ENCODE measurements at places on chromosomes 1 and 21. TPM values are rescaled to one million over a fixed set of nuclear protein-coding genes. Genes with fewer than 3 reads are reported as not detected.

LDLRAP1 gene
- 22.9 TPM for total RNA-seq

- DNase-seq: no peak
Measured at GRCh38 chr1:177897998-177898654, 71.7 kb downstream of the SEC16B start.

DNA sequence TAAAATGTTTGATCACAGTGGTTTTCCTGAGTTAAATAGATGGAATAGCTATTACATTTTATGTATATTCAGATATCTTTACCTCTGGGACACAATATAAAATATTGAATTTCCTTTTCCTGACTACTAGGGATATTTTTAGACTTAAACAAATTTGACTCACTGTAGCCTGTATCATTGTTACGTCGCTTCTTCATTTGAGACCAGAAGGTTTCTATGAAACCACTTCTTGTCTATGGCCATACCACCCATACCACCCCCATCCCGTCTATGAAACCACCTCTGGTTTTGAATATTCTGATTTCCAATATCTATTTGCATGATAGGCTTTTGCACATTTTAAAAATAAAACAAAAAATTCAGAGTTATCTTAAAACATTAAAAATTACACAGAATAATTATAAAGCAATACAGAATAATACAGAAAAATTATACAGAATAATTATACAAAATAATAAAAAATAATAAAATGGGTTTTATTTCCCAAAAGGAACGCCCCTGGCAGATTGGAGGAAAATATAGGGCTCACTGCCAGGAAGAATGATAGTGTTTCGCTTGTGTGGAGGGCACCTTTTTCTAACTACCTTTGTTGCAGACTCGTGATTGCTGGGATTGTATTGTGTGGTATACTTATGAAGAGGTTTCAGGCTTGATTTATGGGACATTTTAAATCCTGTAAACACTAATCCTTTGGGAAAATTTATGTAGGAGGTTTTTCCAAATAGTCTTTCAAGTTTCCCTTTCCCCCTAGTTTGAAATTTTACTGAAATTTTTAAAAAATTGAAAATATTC lies 4.7 kb downstream of the SPEN start:
- no peak for DNase-seq

- no peak for DNase-seq
Measured at GRCh38 chr1:2967329-2967725, 53.9 kb upstream of the ACTRT2 start.

GRCh38 chr1:32798679-32799416 lies 18.3 kb downstream of the YARS1 start:
- DNase-seq: no peak

DNA sequence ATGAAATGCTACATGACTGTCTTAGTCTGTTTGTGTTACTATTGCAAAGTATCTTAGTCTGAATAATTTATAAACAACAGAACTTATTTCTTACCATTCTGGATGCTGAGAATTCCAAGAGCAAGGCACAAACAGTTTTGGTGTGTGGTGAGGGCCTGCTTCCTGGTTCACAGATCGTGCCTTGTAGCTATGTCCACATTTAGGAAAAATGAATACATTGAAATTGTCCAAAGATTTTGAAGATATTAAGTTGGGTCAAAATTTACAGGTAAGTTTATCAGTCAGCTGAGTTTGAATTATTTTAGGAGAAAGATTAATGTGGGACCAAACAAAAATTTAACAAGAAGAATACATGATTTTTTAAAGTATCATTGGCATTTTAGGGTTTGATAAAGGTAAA lies 293.5 kb downstream of the LTN1 start:
- DNase-seq: no peak

DNA sequence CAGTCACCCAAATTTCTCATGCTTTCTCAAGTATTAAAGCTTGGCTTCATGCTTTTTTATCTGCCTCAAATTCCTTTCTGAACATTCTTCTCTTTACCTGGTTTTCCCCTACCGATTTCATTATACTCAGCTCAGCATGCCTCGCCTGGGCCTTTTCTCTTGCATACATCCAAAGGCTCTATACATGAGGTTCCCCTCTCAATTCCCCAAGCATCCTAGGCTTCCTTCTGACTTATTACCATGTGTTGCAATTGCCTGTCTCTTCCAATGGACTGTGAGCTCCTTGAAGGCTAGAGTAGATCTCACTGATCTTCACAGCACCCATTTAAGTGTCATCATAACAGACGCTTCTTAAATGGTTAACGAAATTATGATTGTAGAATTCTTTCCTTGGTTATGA lies 24.1 kb upstream of the CYP4A22 start:
- no peak for DNase-seq

ANXA9 gene
- 17.1 TPM for total RNA-seq

DNA sequence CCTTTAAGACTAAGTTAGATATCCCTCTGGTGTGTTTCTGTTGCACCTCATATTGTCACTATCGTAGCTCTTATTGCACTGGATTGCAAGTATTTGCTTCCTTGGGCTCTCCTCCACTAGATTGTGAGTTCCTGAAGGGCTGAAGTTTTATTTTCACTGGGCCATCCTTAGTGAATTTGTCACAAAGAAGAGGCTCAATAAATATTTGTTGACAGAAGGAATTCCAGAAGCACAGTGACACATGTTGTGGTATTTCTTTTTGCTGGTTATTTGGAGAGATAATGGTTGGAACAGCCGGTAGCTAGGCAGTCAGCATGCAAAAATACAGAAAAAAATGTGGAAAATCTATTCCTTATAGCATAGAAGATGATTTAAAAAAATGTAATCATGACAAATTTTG lies 129.9 kb upstream of the ZRANB2 start:
- no peak for DNase-seq

DNA sequence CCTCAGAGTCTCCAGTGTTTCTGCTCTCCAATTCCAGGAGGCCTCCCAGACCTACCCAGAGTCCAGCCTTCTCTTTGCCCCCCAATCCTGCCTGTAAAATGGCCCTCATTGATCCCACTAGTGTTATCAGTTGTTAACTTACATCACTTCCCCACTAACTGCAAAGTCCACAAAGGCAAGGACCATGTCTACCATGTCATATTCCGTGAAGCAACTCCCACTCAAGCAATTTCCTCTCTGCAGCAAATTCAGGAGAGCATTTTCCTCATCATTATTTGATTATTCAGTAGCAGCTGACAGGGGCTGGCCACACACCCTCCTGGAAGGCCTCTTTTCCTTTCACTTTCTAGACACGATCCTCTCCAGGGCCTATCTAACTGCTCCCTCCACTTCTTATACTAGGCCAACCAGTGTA lies 153.5 kb downstream of the RERE start:
- DNase-seq: no peak

Measured in pancreas (tissue), 10 donors.